ENCODE measurements at places on chromosomes 3 and 15.

GRCh38 chr15:98815207-98815606 is 166.9 kb downstream of the IGF1R start:
- DNase-seq, result no peak

DNA sequence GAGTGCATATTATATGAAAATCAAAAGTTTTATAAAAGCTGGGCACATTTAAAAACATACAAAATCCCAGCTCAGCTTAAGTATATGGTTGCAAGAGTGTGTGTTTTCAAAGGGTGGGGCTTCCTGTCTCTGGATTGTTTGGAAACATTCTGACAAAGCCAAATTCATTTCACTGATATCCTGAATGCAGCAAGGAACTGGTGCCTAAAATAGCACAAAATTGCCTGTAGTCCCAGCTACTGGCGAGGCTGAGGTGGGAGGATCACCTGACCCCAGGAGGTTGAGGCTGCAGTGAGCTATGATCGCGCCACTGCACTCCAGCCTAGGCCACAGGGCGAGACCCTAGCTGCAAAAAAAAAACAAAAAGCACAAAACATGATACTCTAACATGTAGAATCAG is 13.0 kb upstream of the TJP1 start:
- DNase-seq, result no peak

GRCh38 chr3:20563985-20564384 is 378.0 kb upstream of the SGO1 start:
- DNase-seq, result no peak

DNA sequence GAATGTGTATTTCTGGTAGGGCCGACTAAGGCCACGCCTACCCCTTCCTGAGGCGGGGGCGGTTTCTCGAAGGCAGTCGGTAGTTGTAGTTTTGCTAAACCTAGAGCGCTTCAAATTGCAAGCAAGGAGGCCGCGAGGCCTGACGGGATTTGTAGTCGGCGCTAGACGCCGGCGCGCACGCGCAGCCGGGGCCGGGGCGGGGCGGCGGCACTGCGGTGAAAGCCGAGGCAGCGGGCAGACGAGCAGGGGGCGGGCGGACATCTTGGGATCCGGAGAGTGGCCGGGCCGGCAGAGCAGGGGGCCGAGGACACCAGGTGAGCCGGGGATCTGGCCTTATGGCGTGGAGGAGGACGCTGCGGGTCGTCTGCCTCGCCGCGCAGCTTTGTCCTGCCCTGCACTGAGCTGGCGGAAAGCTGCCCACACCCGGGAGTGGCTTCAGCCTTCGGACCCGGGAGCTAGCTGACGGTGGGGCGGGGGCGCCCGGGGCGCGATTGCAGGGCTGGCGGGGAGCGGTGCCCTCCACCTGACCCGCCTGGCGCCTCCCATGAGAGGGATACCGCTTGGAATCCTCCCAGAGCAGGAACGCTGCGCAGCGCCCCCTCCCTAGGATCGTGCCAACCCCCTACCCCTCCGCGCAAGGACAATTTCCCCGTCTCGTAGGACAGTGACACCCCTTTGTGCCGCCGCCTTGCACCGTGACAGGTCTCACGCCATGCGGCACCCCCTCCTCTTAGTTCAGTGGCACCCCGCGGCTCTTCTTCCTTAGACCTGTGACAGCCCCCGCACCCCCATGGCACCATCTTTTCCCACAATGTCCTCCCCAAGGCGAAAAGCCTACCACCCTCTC is at the start of gene AP2M1:
AP2M1 (plus strand) TSS at position 210 of the 847 bp plus-strand sequence. CDS start 2,139 bp downstream, outside the sequence.
- peak; percentile 98 for DNase-seq

DNA sequence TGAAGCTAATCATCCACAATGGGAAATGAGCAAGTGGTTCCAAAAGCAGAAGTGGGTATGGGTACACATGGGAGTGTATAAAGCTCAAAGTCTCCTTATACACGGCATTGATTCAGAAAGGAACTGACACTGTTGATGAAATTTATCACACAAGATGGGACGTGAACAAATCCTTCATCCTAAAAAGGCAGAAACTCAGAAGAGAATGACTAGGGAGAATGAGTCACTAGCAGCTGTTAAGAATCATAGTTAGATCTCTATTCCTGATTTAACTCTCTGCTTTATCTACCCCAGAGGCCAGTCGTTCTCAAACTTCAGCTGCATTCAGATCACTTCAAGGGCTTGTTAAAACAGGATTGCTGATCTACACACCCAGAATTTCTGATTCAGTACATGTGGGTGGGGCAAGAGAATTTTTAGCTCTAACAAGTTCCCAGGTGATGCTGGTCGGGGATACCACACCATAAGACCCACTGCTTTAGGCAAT is 97.7 kb upstream of the PHLDB2 start:
- DNase-seq, result no peak

DNA sequence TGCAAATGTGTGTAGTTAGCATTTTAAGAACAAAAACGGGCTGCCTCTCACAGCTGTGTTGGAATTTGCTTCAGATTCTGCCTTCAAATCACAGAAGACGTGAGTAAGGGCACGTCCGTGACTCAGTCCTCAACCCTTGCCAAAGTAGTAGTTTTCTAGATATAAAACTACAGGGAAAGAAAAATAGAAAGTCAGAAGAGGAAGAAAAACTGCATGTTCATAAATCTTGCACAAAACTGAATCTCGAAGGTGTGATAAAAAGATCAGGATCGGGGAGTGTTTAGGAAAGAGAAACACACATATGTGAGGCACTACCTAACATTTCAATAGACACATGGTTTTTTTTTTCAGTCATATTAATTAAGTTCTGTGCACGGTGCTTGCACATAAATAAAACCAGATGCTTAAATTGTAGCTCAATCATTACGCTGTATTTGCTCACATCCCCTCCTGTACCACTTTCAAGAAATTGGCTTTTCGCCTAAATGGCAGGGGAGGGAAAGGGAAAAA is 71.7 kb downstream of the P3H2 start:
- no peak for DNase-seq

GRCh38 chr3:11544412-11545181 is 99.1 kb downstream of the VGLL4 start:
- DNase-seq, result peak; percentile 38

- DNase-seq, result no peak
These were observed 2.9 kb upstream of the CFAP92 start for GRCh38 chr3:128996726-128997125.

DNA sequence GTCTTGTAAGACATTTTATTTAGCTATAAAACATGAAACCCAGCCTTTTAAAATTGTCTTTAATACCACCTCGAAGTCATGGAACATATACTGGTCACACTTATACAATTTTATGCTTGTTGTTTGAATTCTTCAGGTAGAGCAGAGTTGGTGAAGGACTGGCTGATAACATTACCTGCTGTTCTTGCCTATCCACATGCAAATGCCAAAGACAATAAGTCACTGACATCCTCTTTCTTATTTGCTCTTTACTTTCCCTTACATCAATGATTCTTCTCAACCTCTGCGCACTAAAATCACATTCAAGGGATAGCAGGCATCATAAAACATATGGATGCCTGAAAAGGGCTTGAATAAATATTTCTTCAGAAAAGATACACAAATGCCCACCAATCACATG is 392.5 kb upstream of the ATP11B start:
- DNase-seq, result no peak

DNA sequence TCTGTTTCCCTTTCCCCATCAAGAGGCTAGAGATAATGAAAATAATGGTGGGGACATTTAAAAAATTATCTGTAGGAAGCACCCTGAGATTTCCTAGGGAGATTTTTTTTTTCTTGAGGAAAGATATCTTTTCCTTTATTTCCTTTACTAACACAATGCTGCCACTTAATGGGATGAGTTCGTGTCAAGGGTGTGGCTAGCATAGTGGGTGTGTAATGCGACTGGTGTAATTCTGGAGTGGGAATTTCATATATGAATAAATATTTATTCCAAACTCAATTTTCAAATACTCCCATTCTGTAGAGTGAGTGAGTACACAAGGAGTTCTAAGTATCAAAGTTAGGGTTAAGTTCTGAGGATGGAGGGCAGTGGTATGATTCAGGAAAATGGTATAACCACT is 66.1 kb upstream of the GALNT15 start:
- no peak for DNase-seq

DNA sequence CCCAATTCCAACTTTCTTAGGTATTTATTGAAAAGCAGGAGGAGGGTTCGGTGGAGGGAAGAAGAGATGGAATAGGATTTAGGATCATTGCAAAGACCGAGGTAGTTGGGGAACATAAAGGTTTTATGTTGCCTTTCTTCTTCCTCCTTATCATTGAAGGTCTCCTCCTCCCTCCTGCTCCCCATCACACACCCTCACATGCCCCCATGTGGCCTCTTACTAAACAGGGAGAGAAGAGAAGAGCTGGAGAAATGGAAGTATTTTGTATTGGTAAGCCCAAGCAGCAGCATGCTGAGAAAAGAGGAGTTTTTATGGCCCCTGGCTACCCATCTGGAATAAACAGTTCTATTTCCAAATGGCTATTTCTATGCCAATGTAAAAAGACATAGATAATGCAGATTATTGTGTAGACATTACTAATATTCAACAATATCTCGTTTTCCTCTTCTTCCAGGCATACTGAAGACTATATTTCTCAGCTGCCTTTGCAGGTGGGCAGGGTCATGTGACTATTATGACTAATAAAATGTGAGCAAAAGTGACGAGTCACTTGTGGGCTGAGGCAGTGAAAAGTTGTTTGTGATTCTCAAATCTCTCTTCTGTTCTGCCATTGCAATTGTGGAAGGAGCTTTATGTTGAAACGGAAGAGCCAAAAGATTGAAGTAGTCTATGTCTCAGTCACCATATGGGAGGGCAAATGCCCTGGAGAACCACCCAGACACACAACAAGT is 5.2 kb upstream of the GPR176 start:
- DNase-seq, result peak; percentile 11
